ENCODE measurements at places on chromosomes 12 and 14.

DNA sequence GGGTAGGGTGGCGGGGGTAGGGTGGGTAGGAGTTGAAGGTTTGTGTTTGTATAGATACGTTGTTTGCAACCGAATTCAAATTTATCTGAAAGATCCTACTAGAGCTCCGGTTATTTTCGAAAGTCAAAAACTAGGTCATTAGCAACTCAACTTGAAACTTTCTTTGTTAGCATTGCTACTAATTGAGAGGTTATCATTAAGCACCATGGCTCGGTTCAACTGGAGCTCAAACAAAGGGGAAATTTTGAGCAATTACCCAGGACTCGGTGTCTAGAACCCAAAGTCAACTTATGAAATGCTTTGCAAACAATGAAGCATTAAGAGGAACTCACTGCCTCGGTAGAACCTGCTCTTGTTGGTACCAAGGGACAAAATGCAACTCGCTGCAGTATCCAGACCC, 207.7 kb downstream of the BCAT1 start:
- no peak for DNase-seq

GRCh38 chr14:37013078-37013477, 159.3 kb downstream of the SLC25A21 start:
- DNase-seq, result no peak

DNA sequence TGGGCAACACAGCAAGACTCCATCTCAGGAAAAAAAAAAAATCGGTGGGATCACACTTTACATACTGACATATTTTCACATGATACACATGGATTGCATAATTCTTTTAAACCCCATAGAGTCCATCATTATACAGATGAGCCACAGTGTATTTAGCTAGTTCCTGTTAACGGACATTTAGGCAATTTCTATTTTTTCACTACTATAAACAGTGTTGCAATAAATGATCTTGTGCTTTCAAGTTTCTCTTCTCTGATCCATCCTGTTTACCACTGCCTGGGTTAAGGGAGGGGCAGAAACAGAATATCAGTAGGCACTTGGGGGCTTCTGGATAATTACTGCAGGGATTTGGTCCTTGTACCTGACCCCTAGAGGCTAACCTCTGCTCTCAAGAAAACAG, 43.4 kb upstream of the SPTLC2 start:
- DNase-seq, result no peak

- peak; percentile 97 for DNase-seq
Measured at GRCh38 chr12:32390572-32391219, 8.7 kb upstream of the FGD4 start.
